ENCODE measurements at places on chromosomes 2 and 18. TPM values are rescaled to one million over a fixed set of nuclear protein-coding genes. Genes with fewer than 3 reads are reported as not detected.

Gene TXNDC9
- 37.5 TPM for total RNA-seq

Gene KLHL30
- total RNA-seq = 0.04 TPM

Gene TWIST2
- not detected for total RNA-seq

Gene COLEC12
- 0.04 TPM for total RNA-seq

- no peak overlapping the region for H3K27ac ChIP-seq
- no peaks in the 10 kb centered on the region for H3K4me1 ChIP-seq
- no peaks in the 10 kb centered on the region for H3K27me3 ChIP-seq
- no peak for DNase-seq
These were observed 79.1 kb upstream of the DLX2 start for GRCh38 chr2:172181840-172182239.

GRCh38 chr18:25225151-25225550 is 126.8 kb downstream of the ZNF521 start:
- no peaks in the 10 kb centered on the region for H3K27me3 ChIP-seq
- H3K4me1 ChIP-seq = peaks cover 4% of the 10 kb centered on the region
- no peak overlapping the region for H3K27ac ChIP-seq
- no peaks in the 10 kb centered on the region for H3K36me3 ChIP-seq
- no peak for DNase-seq

DNA sequence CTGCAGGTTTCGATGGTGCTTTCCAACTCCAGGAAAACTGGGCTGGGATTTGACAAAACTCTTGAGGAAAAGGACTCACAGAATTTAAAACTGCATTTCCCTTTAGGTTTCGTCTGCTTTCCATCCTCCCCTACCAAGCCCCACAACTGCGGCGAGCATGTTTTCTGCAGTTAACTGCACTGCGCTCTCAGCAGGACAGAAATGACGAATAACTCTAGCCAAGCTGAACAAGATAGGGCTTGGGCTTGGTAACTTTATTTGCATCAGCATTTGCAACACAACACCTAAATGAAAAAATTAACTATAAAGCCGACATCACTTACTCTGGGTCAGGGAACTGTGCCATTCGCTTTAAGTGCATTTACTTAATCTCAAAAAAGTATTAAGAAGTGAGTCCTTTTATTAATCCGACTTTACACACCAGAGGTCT is 669 bp upstream of the PIKFYVE start:
- H3K4me1 ChIP-seq = peaks cover 7% of the 10 kb centered on the region
- H3K36me3 ChIP-seq = peaks cover 3% of the 10 kb centered on the region
- H3K27me3 ChIP-seq = no peaks in the 10 kb centered on the region
- H3K27ac ChIP-seq = peak overlapping the region; percentile 77

DNA sequence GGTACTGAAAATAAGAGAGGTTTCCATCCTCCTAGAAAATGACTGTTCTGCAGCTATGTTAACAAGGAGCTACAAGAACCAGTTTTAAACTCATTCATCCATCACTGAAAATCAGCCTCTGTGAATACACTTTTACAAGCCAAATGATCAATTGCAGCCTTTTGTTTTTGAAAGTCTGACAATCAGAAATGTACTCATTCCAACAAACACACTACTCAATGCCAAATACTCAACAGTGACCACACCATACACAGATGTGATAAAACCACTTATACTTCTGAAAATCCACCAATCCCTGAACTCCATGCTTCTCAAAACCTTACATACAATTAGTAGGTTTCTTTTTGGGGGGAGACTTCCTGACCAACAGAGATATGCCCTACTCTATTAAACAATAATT is 663.9 kb upstream of the CHAC2 start:
- H3K27me3 ChIP-seq = no peaks in the 10 kb centered on the region
- H3K36me3 ChIP-seq = no peaks in the 10 kb centered on the region
- DNase-seq = no peak

DNA sequence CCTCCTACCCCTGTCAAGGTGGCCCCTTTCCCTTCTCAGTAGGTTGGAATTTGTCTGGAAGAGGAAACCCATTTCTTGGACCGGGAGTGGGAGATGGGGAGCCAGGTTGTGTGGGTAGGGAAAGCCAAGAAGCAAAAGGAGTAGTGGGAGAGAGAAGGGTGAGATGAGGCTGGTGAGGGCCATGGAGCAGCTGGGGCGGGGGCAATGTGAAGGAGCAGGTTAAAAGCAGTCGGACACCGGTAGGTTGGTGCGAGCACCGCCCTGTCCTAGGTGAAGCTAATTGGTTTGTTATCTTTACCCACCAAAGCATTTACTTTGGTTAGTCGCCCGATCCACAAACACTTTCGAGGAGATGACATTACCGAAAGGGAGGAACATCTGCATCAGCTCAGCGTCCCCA is 306.8 kb downstream of the CELF4 start:
- no peaks in the 10 kb centered on the region for H3K36me3 ChIP-seq
- H3K4me3 ChIP-seq = no peak overlapping the region
- no peak for DNase-seq
- H3K27ac ChIP-seq = no peak overlapping the region
- peaks cover 6% of the 10 kb centered on the region for H3K4me1 ChIP-seq

DNA sequence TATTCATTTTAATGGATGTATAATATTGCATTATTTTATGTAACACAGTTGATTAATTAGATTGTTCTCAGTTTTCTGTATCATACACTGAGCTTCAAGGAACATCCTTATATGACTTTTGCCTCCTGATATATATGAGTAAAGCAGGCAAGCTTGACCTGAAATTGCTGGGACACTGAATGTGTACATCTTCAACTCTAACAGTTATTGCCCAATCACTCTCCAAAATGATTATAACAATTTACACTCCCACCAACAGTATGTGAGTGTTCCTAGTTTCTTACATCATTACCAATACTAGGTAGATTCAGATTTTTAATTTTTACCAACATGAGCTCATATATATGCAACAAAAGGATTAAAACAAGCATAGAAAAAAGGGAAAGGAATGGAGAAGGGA is 379.4 kb downstream of the SETBP1 start:
- DNase-seq = no peak
- H3K4me3 ChIP-seq = no peak overlapping the region
- no peaks in the 10 kb centered on the region for H3K36me3 ChIP-seq
- H3K27me3 ChIP-seq = no peaks in the 10 kb centered on the region
- peak overlapping the region; percentile 79 for H3K27ac ChIP-seq
- peaks cover 48% of the 10 kb centered on the region for H3K4me1 ChIP-seq

Data from K562 (cell line).